ENCODE measurements at places on chromosomes 5 and 9. TPM values are rescaled to one million over a fixed set of nuclear protein-coding genes. Genes with fewer than 3 reads are reported as not detected.

The CA9 gene
- total RNA-seq, result 1.3 TPM

The QRFP gene
- total RNA-seq, result not detected

The CARTPT gene
- not detected for total RNA-seq

The ALDH1A1 gene
- total RNA-seq, result not detected

The CDK5RAP2 gene
- 107 TPM for total RNA-seq

The TRPM3 gene
- not detected for total RNA-seq

The FOXD4L4 gene
- 0.18 TPM for total RNA-seq

The PLEKHG4B gene
- total RNA-seq, result not detected

DNA sequence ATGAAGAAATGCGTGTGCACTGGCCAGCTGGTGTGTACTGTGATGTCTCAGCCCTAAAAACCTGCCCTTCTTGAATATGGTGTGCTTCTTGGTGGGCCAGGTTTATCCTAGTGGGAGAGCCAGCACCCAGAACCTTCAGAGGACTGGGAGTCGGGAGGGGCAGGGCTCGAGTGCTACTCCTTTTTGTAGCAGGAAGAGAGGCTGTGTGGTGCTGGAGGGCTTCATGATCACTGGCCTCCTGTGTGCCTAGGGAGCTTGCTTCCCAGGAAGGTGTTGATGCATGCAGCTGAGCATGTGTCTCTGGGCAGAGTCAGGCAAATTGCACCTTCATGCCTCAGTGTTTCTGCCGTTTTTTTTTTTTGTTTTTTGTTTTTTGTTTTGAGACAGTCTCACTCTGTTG lies 20.0 kb downstream of the PHF2 start:
- no peak overlapping the region for H3K27ac ChIP-seq
- H3K4me1 ChIP-seq, result peaks cover 36% of the 10 kb centered on the region
- no peak for DNase-seq
- no peaks in the 10 kb centered on the region for H3K27me3 ChIP-seq
- no peak overlapping the region for H3K4me3 ChIP-seq
- H3K36me3 ChIP-seq, result no peaks in the 10 kb centered on the region

DNA sequence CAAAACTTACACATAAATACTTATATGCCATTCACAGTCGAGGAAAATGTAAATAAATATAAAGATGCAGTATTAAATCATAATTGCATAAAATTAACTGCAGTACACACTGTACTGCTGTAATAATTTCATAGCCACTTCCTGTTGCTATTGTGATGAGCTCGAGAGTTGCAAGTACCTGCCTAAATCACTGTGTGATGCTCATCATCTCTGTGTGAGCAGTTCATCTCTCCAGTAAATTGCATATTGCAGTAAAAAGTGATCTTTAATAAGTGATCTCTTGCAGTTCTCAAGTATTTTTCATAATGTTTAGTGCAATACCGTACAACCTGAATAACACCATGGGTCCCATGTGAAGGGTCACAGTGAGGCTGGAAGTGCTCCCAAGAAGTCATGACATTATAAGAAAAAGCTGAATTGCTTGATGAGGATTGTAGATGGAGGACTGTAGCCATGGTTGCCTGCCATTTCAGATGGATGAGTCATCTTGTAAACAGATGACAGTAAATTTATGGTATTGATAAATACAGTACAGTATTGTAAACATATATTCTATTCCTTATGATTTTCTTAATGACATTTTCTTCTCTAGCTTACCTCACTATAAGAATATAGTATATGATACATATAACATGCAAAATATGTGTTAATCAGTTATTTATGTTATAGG lies 34.9 kb downstream of the SYK start:
- H3K4me3 ChIP-seq, result no peak overlapping the region
- H3K27ac ChIP-seq, result no peak overlapping the region
- H3K4me1 ChIP-seq, result no peaks in the 10 kb centered on the region

GRCh38 chr5:9877488-9877887 lies 247.3 kb upstream of the TAS2R1 start:
- H3K4me1 ChIP-seq, result no peaks in the 10 kb centered on the region
- H3K36me3 ChIP-seq, result no peaks in the 10 kb centered on the region
- H3K27me3 ChIP-seq, result no peaks in the 10 kb centered on the region
- no peak overlapping the region for H3K27ac ChIP-seq
- DNase-seq, result no peak

DNA sequence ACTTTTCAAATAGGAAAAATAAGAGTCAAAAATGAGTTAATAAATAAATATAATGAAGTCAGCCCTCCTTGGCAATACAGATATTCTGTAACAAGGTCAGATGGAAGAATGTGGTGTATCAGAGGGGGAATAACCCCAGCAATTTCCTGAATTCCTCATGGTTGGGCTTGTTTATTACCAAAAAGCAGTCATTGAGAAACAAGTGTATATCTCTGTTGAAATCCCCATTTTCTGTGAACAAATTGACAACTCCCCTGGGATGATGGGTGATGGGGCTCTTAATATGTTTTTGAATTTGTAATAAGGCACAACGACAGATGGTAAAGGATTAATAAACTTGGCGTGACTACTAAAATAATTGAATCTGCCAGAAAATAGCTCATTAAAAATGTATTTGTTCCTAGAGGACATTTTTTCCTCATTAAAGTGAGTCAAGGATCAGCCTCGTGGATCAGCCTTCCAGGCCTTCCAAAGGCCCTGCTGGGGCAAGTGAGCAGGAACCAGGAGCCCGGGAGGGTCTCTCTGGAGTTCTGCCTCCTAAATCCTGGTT lies 34.2 kb downstream of the THBS4 start:
- H3K4me3 ChIP-seq, result no peak overlapping the region
- H3K27ac ChIP-seq, result no peak overlapping the region
- DNase-seq, result no peak
- H3K27me3 ChIP-seq, result no peaks in the 10 kb centered on the region
- no peaks in the 10 kb centered on the region for H3K36me3 ChIP-seq

DNA sequence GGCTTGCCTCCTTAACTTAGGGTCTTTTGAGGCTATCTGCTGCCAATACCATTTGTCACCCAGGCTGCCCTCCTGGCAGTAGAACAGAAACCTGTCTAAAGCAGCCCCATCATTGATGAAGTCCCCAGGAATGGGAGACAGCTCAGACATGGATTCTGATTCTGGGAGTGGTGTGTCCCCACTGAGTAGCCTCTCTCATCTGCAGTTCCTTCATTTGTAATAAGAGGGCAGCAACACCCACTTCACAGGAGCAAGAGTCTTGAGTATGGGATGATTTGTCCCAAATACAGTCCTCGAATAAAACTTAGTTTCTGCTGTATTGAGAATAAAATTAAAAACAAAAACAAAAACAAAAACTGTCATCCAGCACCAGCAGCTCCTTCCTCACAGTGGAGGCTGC lies 167.6 kb downstream of the ASTN2 start:
- H3K4me1 ChIP-seq, result no peaks in the 10 kb centered on the region
- H3K36me3 ChIP-seq, result no peaks in the 10 kb centered on the region
- H3K27ac ChIP-seq, result no peak overlapping the region
- H3K27me3 ChIP-seq, result no peaks in the 10 kb centered on the region
- no peak for DNase-seq
- no peak overlapping the region for H3K4me3 ChIP-seq

GRCh38 chr5:116420540-116420939 lies 154.1 kb downstream of the SEMA6A start:
- DNase-seq, result no peak
- H3K36me3 ChIP-seq, result no peaks in the 10 kb centered on the region
- H3K27me3 ChIP-seq, result no peaks in the 10 kb centered on the region
- H3K27ac ChIP-seq, result no peak overlapping the region
- H3K4me1 ChIP-seq, result no peaks in the 10 kb centered on the region

- DNase-seq, result no peak
- H3K4me3 ChIP-seq, result no peak overlapping the region
- no peaks in the 10 kb centered on the region for H3K4me1 ChIP-seq
- H3K27me3 ChIP-seq, result peaks cover 17% of the 10 kb centered on the region
- no peaks in the 10 kb centered on the region for H3K36me3 ChIP-seq
Measured at GRCh38 chr9:89844535-89844934, 239.7 kb downstream of the GADD45G start.

GRCh38 chr5:3417376-3417943 lies 178.2 kb upstream of the IRX1 start:
- H3K27me3 ChIP-seq, result no peaks in the 10 kb centered on the region
- no peak overlapping the region for H3K4me3 ChIP-seq

GRCh38 chr9:83166372-83166771 lies 103.4 kb upstream of the RASEF start:
- H3K4me3 ChIP-seq, result no peak overlapping the region
- H3K27ac ChIP-seq, result no peak overlapping the region
- DNase-seq, result no peak
- H3K27me3 ChIP-seq, result no peaks in the 10 kb centered on the region
- no peaks in the 10 kb centered on the region for H3K4me1 ChIP-seq
- H3K36me3 ChIP-seq, result no peaks in the 10 kb centered on the region

- no peak overlapping the region for H3K4me3 ChIP-seq
- peaks cover 8% of the 10 kb centered on the region for H3K36me3 ChIP-seq
- peaks cover 12% of the 10 kb centered on the region for H3K4me1 ChIP-seq
- DNase-seq, result no peak
- no peaks in the 10 kb centered on the region for H3K27me3 ChIP-seq
Measured at GRCh38 chr9:37229882-37230482, 109.6 kb downstream of the ZCCHC7 start.

DNA sequence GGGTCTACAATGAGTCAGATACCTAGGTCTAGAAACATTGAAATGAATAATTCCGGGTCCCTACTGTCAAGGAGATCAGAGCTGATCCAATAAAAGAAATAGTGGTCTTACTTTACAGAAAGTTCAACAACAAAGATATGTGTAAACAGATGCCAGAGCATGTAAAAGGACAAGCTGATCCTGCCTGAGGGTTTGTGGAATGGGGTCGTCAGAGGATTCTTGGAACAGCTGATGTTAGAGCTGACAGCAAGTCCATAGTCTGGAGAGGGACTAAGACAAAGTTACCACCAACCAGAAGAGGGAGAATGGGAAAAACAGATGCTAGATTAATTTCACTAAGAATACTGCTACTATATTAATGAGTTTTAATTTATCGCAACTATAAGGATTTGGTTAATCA lies 71.5 kb downstream of the FREM1 start:
- H3K4me3 ChIP-seq, result no peak overlapping the region
- H3K27me3 ChIP-seq, result no peaks in the 10 kb centered on the region
- H3K27ac ChIP-seq, result no peak overlapping the region
- H3K36me3 ChIP-seq, result no peaks in the 10 kb centered on the region
- no peak for DNase-seq
- no peaks in the 10 kb centered on the region for H3K4me1 ChIP-seq

DNA sequence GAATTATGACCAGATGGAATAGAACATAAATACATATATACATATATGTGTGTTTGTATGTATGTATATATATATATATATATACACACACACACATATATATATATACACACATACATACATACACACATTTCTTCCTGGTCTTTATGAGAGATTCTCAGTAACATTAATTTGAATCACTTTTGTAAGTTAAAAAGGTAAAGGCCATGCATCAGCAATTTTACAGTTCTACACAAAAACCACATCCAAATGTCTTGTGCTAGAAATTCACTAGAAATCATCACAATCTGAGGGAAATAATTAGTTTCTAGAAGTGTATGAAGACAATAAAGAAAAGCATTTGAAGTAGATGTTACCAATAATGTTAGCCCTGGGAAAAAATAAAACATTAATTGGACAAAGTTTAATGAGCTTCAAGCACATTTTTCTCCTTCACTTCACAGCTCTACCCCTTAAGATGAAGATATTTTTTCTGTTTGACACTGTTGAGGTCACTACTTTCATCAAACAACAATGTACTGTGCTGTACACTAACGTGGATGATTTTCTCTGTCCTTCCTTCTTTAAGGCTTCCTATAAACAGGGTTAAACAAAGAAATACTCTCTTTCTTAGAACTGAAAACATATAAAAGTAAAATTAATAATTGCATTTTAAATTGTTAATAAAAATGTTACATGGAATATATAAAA lies 189.2 kb upstream of the NR4A3 start:
- H3K27ac ChIP-seq, result no peak overlapping the region
- H3K36me3 ChIP-seq, result no peaks in the 10 kb centered on the region
- no peaks in the 10 kb centered on the region for H3K4me1 ChIP-seq
- no peak overlapping the region for H3K4me3 ChIP-seq
- H3K27me3 ChIP-seq, result peaks cover 10% of the 10 kb centered on the region

- H3K4me3 ChIP-seq, result peak overlapping the region; percentile 66
- peaks cover 11% of the 10 kb centered on the region for H3K4me1 ChIP-seq
- DNase-seq, result peak; percentile 37
- no peaks in the 10 kb centered on the region for H3K36me3 ChIP-seq
- peaks cover 44% of the 10 kb centered on the region for H3K27me3 ChIP-seq
Measured at GRCh38 chr9:114155995-114156656, 789 bp downstream of the COL27A1 start.

GRCh38 chr5:4921929-4922328 lies 218.2 kb upstream of the ADAMTS16 start:
- DNase-seq, result no peak
- no peak overlapping the region for H3K4me3 ChIP-seq
- no peak overlapping the region for H3K27ac ChIP-seq
- H3K36me3 ChIP-seq, result no peaks in the 10 kb centered on the region
- H3K4me1 ChIP-seq, result no peaks in the 10 kb centered on the region

All from activated CD8-positive, alpha-beta T cell treated with anti-CD3 and anti-CD28 coated beads, Interleukin-2, amount 10 ng/mL, durations not matched to agents 7 days and 5 days (primary cell).